ENCODE measurements at places on chromosomes 1 and 21. TPM values are rescaled to one million over a fixed set of nuclear protein-coding genes. Genes with fewer than 3 reads are reported as not detected.

GRCh38 chr1:167984886-167985489, 48.1 kb upstream of the MPC2 start:
- no peaks in the 10 kb centered on the region for H3K27me3 ChIP-seq
- H3K4me1 ChIP-seq: no peaks in the 10 kb centered on the region
- H3K27ac ChIP-seq: no peak overlapping the region
- DNase-seq: peak; percentile 6
- H3K4me3 ChIP-seq: no peak overlapping the region
- peaks cover 7% of the 10 kb centered on the region for H3K36me3 ChIP-seq

- H3K36me3 ChIP-seq: no peaks in the 10 kb centered on the region
- DNase-seq: no peak
- no peaks in the 10 kb centered on the region for H3K27me3 ChIP-seq
- peaks cover 10% of the 10 kb centered on the region for H3K4me1 ChIP-seq
These were observed 11.7 kb upstream of the MCOLN3 start for GRCh38 chr1:85060038-85060437.

Gene PLXNA2
- total RNA-seq: 0.35 TPM

- H3K27me3 ChIP-seq: no peaks in the 10 kb centered on the region
- no peaks in the 10 kb centered on the region for H3K4me1 ChIP-seq
- DNase-seq: peak; percentile 7
- H3K27ac ChIP-seq: no peak overlapping the region
- H3K36me3 ChIP-seq: no peaks in the 10 kb centered on the region
- H3K4me3 ChIP-seq: no peak overlapping the region
These were observed 57.7 kb downstream of the ATG4C start for GRCh38 chr1:62841587-62842169.

- DNase-seq: no peak
- no peak overlapping the region for H3K4me3 ChIP-seq
- no peaks in the 10 kb centered on the region for H3K27me3 ChIP-seq
- no peaks in the 10 kb centered on the region for H3K4me1 ChIP-seq
These were observed 296.3 kb downstream of the SMYD3 start for GRCh38 chr1:246210756-246211155.
